ENCODE measurements at places on chromosomes 5 and 9.

DNA sequence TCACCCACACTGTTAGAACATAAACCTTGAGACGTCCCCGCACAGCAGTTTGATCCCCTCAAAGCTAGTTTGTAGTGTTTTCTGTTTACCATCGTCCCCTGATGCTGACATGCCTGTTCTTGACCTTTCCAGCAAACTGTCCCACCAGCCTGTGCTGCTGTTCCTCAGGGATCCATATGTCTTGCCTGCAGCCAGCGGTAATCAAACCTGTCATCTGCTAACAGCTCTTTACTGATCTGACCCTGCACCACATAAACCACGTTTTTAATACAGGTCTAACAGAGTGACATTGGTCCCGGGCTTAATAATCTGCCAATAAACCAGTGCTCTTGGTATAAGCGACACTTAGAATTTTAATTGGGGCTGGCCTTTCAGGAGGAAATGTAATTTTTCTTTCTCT, 34.7 kb downstream of the PPIC start:
- DNase-seq, result no peak

GRCh38 chr5:133336969-133337410, 275.4 kb downstream of the FSTL4 start:
- DNase-seq, result no peak

GRCh38 chr5:170611449-170612090, 107.8 kb downstream of the KCNIP1 start:
- DNase-seq, result no peak

- no peak for DNase-seq
These were observed 8.9 kb downstream of the RECK start for GRCh38 chr9:36045610-36046009.

DNA sequence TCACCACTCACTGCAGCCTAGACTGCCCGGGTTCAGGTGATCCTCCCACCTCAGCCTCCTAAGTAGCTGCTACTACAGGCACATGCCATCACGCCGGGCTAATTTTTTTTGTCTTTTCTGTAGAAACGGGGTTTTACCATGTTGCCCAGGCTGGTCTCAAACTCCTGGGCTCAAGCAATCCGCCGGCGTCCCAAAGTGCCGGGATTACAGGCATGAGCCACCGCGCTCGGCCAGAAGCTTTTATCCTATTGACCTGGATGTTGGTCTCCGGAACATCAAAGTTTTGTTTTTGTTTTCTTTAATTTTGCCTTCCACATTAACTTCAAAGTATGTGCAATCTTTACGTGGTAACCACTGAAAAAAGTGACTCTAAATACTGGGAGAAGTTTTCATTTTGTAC, 42.4 kb upstream of the FST start:
- DNase-seq, result no peak

Data from MV-4-11 (cell line).